Epithelial cell of prostate (primary cell): ENCODE measurements at places on chromosomes 7 and 10.

- DNase-seq: no peak
Measured at GRCh38 chr7:130989101-130989795, 255.2 kb upstream of the KLF14 start.

DNA sequence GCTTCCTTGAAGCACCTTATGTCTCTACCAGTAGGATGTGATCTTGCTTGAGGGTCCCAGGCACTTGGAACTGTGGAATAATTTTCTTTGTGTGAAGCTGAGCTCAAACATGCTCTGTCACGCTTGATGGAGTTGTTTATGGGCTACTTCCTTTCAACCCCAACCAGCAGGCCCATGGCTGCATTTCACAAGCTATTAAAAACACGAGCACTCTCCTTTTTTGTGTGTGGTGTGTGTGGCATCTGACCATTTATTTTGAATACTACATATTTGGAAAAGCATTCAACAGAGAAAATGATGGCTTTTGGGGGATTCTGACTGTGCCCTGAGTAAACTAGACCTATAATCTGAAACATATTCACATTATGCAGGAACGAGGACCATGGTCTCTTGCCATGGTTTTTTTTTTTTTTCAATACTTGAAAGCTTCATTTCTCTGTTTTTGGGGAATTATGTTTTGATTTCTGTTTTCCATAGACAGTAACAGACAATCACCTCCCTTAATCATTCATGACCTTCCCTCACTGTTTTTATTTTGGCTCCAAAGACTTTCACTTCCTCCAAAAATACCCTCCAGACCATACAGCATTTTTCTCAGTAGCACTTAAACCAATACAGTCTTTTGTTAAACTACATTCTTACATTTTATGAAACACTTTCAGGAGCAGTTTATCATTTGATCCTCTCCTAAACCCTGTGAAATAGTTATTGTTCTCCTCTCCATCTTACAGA is 233.6 kb upstream of the BMPER start:
- no peak for DNase-seq

DNA sequence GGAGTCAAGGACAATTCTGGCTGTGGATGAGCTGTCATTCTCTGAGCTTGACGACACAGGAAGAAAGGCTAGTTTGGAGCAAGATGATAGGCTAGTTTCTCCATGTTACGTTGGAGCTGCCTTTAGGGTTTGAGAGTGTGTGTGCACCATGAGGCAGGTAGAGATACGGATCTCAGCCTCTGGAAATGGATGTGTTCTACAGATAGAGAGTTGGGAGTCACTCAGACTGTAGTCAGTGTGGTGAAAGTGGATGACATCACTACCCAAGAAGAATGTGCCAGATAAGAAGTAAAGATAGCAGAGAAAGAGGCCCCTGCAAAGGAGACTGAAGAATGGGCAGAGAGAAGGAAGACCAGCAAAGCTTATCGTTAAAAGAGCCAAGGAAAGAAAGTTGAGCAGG is 42.4 kb downstream of the PNLIPRP3 start:
- no peak for DNase-seq

DNA sequence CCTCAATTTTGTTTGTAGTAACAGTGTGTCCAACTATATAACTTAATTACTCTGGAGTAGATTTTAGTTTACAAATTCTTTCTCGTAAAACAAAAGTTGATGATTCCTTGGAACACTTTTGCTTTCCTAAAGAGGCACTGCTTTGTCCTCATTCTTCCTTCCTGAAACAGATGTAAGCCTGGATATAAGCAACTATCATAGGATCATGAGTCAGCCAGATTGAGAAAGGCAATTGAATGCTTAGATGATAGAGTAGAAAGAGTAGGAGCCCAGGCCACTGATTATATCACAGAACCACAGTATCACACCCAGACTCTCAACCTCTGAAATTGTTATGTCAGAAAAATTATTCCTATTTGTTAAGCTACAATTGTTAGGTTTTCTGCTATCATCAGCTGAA is 69.9 kb downstream of the TMEM106B start:
- peak; percentile 29 for DNase-seq

DNA sequence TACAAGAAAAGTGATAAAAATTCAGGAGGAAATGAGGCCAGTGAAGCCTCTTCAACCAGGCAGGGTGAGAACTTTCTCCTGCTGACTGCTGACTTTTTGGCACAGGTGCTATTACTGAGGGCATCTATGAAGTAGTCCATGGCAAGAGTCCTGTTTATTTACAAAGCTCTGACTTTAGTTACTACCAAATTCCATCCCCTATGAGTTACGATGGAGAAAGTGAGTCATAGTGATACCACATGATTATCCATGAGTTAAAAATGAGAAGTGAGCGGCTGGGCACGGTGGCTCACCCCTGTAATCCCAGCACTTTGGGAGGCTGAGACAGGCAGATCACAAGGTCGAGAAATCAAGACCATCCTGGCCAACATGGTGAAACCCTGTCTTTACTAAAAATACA is 19.9 kb downstream of the CCDC3 start:
- DNase-seq: peak; percentile 58

DNA sequence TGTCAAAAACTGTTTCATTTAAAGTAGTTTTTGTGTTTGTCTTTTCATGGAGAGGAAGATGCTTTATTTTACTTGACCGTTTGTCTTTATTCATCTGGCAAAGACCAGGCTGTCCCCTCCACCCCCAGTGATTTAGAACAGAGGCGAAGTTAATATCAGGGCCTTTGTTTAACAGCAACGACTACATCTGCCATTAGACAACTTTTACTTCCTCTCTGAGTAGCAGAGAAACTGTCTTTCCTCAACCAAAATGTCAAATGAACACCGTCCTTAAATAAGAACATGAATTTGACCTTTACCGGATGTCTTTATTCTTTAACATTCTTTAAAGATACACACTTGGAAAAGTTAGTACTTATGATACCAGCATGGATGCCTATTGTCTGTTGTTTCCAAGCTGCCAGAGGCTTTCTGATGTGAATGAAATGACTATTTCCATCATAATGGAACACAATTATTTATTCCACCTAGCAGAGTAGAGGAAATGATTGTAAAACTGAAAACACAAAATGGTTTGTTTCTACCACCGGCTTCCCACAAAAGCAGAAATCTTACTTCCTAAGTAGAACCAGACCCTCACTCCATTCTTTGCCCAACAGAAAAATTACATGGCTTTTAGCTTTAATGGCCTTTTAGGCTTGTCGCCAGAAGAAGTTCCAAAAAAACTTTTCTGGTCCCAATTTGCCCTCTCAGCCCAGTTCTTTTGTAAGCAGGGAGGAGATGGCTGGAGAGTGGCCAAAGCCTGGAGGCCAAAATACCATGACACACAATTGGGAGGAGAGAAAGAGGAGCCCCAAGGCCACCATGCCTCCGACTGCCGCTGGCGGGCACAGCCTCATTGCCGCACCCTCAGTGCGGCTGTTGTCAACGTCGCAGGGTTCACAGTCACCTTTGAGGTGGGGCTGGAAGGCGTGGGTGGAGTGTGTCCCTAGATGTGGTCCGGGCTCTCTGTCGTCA is 168.5 kb downstream of the TEX36 start:
- DNase-seq: no peak

DNA sequence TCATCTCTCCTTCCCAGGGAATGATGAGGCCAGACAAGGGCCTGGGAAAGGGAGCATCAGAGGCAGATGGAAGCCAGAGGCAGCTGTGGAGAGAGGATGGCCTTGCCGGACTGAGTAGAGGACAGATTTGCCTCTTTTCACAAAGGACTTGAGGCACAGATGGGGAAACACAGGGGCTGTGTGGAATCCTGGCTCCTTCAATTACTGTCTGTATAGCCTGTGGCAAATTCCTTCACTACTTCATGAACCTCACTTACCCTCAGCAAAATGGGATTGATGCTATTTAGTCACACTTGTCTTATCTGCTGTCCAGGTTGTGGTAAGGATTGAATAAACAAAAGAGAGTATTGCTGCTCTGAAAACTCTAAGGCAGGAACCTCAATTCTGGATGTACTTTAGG is 40.3 kb downstream of the SLC25A28 start:
- no peak for DNase-seq

DNA sequence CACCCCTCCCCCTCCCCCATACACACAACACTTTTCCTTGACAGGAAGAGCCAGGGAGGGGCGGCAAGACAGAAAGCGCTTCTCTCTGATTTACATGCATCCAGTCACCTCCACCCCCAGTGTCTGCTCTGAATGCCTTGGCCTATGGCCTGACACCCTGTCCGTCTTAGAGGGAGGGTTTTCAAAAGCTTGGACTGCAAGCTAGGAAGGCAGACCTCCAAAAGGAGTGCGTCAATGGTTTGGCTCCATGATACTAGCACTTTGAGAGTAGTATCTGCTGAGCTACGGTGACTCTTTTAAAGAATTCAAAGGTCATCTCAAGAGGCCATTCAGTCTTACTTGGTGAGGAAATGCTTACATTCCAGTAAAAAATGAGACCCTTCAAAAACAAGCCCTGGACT is 20.3 kb upstream of the PAX2 start:
- DNase-seq: no peak

DNA sequence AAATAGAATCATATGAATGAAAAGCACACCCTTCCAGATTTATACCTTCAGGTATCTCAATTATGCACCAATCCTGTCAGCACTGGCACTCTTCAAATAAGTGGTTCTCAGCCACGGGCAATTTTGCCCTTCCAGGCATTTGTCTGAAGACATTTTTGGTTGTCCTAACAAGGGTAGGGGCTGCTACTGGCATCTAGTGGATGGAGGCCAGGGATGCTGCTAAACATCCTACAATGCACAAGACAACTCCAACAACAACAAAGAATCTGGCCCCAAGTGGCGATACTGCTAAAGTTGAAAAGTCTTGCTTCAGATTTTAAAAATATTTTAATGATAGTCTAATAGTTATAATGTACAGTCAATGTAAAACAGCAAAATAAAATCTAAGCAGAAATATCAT is 16.1 kb downstream of the CCDC186 start:
- DNase-seq: no peak

DNA sequence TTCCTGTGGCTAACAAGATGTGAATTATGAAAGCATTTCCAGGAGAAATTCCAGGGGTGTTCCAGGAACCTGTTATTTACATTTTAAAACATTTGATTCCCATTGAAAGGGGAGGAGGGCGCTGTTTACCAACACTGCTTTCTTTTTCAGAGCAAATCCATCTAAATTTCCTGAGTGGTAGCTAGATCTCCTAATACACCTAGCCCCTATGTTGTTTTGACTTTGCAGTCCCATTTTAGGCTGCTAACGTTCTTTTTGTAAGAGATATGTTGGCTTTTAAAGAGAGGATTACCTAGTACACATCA is 130.8 kb downstream of the TCF7L2 start:
- no peak for DNase-seq

- DNase-seq: no peak
Measured at GRCh38 chr10:11679946-11680345, 62.2 kb upstream of the ECHDC3 start.

DNA sequence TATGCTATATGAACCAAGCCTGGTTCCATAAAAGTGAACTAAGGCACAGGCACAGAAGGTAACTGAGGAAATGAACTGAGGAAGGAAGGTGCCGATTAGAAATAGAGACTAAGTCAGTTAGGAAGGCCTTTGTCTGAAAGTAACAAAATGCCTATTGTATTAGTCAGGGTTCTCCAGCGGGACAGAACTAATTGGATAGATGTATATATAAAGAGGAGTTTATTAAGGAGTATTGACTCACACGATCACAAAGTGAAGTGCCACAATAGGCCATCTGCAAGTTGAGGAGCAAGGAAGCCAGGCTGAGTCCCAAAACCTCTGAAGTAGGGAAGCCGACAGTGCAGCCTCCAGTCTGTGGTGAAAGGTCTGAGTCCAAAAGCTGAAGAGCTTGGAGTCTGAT is 13.9 kb upstream of the PLXNA4 start:
- DNase-seq: no peak

DNA sequence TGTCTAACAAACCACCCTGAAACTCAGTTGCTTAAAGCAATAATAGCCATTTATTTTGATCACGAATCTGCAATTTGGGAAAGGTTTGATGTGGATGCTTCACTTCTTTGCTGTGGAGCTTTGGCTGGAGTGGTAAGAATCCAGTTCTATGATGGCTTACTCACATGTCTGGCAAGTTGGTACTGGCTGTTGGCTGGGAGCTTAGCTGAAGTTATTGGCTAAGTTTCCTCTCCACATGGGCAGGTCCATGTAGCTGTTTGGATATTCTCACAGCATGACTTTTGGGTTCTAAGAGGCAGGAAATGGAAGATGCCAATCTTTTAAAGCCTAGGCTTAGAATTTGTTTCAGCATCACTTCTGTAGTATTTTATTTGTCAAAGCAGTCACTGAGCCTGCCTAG is 277.6 kb upstream of the NRP1 start:
- peak; percentile 72 for DNase-seq

- DNase-seq: no peak
Measured at GRCh38 chr7:1887251-1887650, 217.2 kb downstream of the ELFN1 start.

DNA sequence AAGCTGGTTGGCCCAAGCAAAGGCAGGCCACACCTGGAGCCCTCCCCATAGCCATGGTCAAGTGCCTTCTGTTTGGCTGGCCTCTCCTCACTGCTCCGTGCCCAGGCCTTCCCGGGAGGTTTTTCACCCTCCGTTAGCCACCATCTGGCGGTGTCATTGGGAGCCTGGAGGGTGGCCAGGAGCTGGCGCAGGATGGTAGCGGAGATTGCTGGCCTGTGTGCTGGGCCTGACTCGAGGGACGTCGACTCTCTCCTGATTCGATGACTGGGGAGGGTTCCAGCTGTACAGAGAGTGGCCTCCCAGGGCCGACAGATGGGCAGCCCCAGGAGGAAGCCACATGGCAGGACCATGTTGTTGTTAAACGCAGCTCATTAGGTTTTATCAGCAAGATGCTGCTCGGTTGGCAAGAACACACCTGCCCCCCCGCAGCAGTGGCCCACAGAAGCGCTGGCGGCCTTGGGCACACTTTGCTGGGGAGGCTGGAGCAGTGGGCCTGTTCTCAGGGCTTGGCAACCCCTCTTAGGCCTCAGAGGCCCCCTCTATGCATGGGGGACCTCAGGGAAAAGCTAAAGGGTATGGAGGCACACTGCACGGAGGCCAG is 64.0 kb upstream of the CACUL1 start:
- DNase-seq: no peak

DNA sequence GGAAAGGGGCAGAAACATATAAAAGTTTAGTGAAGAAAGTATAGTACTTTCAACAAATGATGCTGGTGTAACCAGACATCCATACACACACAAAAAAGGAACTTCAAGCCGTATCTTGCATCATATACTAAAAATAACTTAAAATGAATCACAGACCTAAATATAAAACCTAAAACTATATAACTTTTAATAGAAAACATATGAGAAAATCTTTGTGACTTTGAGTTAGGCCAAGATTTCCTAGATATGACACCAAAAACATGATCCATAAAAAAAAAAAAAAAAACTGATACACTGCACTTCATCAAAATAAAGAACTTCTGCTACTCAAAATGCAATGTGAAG is 40.9 kb downstream of the NUDCD3 start:
- no peak for DNase-seq

DNA sequence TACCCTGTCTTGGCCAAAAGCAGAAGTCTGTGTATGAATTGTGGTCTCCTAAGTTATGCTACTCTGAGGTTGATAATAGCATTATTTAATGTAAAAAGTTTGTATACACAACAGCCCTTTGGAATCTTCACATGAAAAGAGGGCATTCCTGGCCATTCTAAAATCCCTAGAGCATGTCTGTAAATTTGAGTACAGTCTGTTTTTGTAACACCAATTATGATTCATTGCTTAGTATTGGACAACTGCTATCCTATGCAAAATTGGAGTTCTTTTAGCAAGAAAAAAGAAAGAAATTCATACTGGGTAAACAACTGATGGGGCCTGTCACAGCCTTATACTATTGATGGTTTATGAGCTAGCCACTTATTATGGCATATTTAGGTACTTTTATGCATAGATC is 10.2 kb downstream of the CUTC start:
- DNase-seq: no peak

- DNase-seq: no peak
Measured at GRCh38 chr7:50477640-50478039, 27.5 kb upstream of the FIGNL1 start.
